Left hindlimb (tissue), 1 donor: ENCODE measurements at places on chromosomes 16 and 17.
A peak's percentile ranks its signal among the peaks of the same experiment; 100 is the strongest.

GRCh38 chr17:41724476-41725050 is 9.9 kb downstream of the HAP1 start:
- DNase-seq, result no peak

DNA sequence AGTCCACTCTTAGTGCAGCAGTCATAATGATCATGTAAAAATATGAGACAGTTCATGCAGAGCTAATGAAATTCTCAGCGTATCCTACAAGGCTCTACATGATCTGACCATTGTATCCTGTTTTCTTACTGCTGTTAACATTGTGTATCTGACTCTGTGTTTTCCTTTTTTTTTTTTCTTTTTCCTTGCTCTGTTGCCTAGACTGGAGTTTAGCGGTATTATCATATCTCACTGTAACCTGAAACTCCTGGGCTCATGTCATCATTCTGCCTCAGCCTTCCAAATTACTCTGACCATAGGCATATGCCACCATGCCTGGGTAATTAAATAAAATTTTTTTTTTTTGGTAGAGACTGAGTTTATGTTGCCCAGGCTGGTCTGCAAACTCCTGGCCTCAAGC is 12.1 kb downstream of the DUS2 start:
- DNase-seq, result no peak

DNA sequence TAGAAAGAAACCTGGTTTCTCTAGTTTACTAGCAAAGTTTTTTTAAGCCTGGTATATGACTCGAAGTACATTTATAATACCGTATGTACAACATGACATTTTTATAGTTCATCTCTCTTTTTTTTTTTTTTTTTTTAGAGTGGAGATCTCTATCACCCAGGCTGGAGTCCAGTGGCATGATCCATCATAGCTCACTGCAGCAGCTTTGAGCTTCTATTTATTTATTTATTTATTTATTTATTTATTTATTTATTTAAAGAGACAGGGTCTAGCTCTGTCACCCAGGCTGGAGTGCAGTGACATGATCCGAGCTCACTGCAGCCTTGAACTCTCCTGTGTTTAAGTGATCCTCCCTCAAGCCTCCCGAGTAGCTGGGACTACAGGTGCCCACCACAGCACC is 25.9 kb upstream of the VPS4A start:
- DNase-seq, result no peak

GRCh38 chr16:75644240-75645012 is 3.0 kb downstream of the KARS1 start:
- DNase-seq, result no peak

- DNase-seq, result no peak
These were observed 3.0 kb downstream of the C16orf54 start for GRCh38 chr16:29742683-29743275.

- no peak for DNase-seq
These were observed 45.5 kb downstream of the RBFOX1 start for GRCh38 chr16:7378024-7378695.

DNA sequence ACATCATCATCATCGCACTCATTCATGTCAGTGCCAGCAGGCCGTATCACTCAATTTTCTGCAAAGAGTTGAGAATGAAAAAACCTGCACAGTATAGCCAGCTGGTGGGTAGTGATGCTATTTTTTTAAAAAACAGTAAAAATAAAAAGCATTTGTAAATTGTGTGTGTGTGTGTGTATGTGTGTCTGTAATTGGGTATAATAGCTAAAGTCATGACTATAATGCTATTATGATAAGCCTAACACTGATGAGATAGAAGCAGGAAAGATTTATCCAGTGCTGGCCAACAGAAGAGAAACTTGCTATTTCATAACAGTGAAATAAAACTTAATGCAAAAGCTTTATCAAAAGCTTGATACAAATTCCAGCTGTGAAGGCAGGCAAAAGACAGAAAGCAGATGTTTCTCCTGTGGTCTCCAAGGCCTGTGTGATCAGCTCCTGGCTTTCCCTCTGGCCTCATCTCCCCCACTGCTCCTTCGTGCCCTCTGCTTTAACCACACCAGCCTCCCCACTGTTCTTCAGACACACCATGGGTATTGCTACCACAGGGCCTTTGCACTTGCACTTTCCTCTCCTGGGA is 206.2 kb upstream of the IRX5 start:
- DNase-seq, result no peak

DNA sequence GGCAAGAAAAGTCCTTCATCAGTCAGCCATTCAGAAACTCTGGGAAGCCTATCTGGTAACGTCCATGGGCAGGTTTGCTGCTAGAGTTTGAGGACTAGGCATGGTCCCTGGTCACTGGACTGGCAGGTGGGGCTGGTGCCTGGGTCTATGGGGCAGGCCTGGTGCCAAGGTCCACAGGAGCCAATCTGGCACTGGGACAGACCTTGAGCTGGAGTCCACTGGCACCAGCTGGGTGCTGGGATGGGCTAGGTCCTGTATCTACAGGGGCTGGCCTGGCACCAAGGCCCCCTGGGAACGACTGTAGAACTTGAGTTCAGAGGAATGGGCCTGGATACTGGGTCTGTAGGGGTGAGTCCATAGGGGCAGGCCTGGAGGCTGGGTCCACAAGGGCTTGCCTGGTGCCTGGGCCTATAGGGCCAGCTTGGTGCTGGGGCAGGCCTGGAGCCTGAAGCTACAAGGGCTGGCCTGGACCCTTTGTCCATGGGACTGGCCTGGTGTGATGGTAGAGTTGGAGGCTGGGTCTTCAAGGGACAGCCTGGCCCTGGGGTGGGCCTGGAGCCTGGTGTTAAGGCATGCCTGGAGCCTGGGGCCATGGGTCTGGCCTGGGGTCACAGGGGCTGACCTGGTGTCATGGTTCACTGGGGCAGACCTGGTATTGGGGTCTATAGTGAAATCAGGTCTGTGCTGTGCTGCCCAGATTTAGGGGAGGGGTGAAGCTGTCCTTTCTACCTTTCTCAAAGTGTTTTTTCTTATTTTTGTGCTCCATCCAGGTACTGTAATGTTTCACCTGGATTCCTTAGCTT is 30.5 kb upstream of the NKD1 start:
- no peak for DNase-seq

DNA sequence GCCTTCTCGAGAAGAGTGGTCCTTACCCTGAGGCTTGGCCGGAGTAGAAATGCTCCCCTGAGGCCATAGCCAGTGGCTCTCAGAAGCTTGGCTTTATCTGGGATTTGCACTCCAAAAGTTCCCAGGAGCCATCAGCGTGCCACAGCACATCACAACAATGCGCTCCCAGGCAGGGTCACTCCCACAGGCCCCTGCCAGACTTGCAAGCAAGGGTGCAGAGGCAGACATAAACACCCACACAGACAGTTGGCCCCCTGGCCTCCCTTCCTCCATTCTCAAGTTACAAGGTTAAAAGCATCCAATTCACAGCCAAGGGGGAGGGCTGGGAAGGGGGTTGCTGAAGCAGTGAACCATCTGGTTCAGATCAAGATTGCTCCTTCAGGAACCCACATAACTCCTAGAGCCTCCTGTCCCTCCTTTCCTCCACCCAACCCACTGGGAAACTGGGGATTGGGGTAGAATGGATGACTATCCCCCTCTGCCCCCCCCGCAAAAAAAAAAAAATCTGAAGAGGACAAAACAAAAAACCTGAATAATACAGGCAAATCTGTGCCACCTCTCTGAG is 1.8 kb downstream of the ST3GAL2 start:
- peak; percentile 78 for DNase-seq

DNA sequence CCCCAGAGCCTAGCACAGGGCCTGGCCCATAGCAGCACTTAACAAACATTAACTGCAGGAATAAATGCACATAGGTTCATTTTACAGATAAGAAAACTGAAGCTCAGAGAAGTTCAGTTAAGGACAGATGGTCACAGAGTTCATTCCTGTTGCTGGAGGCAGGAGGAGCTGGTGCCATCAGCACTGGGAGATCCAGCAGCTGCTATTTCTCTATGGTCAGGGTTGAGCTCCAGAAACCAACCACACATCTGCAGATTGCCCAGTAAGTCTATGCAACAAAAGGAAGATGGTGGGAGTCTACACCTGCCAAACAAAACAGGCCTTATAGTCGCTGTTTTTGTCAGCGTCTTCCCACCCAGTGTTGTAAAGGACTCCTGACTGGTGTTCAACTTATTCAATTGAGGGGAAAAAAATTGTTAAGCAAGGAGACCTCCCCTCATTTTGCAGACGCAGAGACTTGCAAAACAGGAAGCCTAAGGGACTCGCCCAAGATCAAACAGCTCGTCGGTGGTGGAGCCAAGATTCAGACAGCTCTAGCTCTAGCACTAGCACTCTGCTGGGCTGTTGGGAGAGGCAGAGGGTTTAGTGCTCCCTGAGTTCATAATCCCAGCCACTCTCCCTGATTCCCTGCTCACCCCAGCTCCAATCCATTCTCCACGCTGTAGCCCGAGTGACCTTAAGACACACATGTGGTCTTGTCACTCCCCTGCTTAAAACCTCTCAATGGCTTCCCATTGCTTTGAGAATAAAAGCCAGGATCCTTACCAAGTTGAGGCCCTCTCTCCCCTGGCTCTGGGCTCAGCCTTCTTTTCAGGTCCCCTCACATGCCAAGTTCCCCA is 9.0 kb downstream of the NOG start:
- no peak for DNase-seq

DNA sequence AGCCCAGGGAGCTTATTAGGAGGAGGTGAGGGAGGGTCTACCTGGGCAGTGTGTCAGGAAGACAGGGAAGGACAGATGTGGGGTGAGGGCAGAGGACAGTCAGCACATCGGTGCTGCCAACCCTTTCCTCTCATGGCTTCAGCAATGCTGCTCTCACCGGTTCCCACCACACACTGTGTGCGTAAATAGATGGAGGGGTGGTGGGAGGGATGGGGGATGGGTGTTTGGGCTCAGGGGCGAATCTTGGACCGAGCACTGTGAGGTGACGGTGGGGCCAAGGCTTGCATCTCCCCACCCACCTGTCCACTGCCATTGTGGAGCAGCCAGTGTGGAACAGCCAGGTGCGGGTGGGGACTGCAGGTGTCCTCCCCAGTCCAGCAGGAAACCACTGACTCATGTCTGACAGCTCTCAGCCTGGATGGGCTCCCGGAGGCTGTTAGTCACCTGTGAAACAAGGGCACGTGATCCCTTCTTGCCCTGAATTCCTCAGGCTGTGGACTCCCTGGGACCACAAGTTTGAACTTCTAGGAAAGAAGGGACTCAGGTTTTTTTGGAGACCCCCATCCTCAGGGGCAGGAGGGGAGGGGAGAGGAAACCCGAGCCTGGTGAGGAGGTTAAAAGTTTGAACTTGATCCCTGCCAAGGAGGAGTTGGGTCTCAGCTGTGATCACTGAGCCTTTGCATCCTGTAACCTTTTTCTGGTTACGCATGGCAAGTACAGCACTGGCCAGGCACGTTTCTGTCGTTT is 42.7 kb upstream of the SMPD3 start:
- no peak for DNase-seq

DNA sequence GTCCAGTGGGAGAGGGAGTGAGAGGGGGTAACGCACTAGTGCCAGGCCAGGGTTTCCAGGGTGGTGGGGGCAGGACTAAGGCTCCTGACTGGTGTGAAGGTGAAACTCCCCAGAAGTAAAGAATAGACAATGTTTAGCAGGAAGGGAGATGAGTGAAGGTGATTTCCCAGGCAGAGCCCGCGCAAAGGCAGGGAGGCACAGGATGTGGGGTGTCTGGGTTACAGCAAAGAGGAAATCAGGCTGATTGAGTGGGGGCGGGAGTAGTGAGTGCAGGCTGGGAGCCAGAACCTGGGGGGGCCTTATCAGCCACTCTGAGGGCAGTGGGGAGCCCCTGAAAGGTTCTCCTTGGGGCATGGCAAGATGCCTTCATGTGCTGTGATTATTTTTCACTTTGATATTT is 167.5 kb downstream of the UTP18 start:
- DNase-seq, result no peak

DNA sequence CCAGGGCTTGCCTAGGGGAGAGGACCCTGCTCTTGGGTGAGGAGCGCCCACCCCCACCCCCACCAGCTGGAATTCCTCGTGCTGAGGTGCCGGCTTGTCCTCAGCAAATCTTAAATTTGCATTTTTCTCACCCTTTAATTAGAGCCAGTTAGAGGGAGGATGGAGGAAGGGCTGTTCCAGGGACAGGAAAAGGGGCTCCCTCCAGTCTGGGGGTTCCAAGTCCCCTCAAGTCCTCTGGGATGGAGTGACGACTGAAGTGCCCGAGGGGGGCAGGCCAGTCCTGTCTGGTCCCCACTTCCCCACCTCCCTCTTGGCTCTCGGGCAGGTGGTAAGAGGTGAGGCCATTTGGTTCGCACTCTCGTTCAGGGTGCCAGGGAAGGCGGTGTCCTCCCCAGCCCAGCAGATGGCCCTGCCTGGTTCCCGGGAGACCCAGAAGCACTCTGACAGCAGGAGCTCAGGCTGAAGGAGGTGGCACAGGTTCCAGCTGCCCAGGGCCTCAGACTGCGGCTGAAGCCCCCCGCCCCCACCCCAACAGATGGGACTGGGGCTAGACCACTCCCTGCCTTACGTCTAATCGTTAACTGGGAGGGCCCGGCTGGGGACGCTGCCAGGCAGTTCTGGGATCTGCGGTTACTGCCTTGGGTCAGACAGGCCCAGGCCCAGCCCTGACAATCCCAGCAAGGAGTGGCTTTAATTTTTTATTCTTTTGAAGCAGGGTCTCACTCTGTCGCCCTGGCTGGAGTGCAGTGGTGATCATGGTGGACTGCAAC is 2.2 kb downstream of the RAB26 start:
- DNase-seq, result peak; percentile 63

- DNase-seq, result no peak
These were observed 20.2 kb upstream of the SHISA9 start for GRCh38 chr16:12881182-12881581.

- DNase-seq, result no peak
These were observed 3.8 kb upstream of the NOS2 start for GRCh38 chr17:27804113-27804512.

DNA sequence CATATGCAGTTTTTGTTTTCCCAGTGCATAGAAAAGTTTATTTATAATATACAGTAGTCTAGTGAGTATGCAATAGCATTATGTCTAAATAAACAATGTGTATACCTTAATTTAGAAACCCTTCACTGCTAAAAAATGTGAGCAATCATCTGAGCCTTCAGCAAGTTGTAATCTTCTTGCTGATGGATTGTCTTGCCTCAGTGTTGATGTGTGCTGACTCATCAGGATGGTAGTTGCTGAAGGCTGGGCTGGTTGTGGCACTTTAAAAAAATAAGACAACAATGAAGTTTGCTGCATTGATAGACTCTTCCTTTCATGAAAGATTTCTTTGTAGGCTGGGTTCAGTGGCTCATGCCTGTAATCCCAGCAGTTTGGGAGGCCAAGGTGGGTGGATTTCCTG is 13.9 kb upstream of the CAPNS2 start:
- DNase-seq, result no peak

DNA sequence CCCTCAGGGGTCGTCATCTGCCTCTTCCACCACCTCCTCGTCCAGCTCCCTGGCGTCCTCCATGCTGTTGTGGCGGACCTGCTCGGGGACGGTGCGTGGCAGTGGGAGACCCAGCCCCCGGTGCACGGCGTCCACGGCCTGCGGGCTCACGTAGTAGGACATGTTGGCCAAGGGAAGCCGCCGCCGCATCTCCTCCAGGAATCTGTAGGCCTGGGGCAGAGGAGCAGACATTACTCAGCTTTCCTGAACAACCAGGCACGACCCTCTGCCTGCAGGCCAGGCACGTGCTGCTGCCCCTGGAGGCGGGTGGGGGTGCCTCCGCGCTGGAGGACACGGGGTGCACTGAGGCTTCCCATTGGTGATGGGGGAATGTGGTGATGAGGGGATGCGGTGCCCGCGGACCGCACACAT is 17.8 kb downstream of the TELO2 start:
- no peak for DNase-seq
